ENCODE measurements at places on chromosomes 3 and 15.

DNA sequence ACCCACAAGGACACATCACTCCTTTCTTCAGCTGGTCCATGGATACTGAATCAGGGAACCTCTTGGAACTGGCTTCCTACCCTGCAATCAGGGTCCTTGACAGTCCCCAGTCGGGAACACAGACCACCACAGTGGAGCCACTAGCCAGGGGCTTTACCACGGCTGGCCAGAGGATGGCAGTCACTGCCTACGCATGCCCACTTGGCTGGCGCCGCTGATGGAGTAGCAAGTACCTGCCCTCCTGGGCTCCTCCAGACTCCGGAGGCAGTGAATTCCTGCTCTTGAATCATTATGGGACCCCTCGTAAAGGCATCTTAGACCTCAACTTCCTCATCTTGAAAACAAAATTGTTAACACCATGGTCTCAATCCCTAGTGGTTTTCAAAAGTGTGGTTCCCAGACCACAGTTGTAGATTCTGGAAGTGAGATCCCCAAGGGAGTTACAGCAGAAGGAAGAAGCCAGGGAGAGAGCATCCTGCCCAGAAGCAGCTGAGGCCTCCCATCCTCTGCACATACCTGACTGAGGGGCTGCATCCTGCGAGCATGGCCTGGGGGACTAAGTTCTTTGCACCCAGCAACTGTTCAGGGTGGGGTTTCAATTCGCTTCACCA lies 9.1 kb upstream of the SKIC8 start:
- no peak for DNase-seq

- DNase-seq, result no peak
These were observed 83.5 kb downstream of the AQP9 start for GRCh38 chr15:58221591-58222241.

GRCh38 chr3:190941694-190942260 lies 79.3 kb upstream of the GMNC start:
- no peak for DNase-seq

DNA sequence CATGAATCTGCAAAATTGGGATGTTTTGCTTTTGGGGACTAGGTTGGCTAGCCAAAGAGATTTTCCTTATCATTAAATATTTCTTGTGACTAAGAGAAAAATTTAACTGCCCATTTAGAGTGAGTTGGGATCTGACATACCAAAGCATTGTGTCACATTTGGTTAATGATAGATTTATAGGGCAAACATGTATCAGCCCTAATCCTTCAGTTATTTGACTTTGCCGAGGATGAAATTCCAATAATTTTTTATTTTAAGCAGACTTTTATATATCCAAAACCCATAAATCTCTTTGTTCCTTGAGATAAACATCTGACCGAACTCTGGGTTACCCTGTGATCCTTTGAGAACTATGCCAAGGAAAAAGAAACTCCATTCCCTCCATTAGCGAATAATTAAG lies 218.9 kb downstream of the CDIN1 start:
- DNase-seq, result no peak

GRCh38 chr3:88235102-88235501 lies 85.3 kb downstream of the C3orf38 start:
- no peak for DNase-seq

- peak; percentile 61 for DNase-seq
These were observed 47.5 kb upstream of the MUC4 start for GRCh38 chr3:195859061-195859845.

All from stimulated activated CD4-positive, alpha-beta T cell treated with anti-CD3 and anti-CD28 coated beads, Interleukin-1b, Interleukin-23, amount 100 ng/mL, for 24 hours (primary cell).